T1000 (cell line): ENCODE measurements at places on chromosomes 5 and 9.
A peak's percentile ranks its signal among the peaks of the same experiment; 100 is the strongest.

DNA sequence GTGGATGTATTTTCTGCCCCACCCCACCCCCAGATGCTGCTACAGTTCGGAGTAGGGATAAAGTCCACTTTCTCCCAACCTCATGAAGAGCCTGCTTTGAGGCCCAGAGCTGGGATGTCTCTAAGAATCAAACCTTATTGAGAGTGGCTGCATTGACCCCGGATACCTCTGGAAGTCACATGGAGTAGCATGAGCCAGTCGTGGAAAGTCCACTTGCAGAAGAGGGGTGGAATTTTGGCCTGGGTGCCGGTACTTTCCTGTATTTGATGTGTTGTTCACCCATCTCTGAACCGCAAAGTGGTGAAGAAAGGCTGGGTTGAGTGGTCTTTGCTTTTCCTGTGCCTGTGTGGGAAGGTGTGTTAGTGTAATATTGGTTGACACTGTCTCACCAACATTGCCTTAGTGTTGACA lies 3.7 kb downstream of the OTULIN start:
- no peak for DNase-seq

GRCh38 chr5:31753700-31754357 lies 114.9 kb downstream of the PDZD2 start:
- no peak for DNase-seq

- DNase-seq, result no peak
These were observed 12.5 kb downstream of the WNT8A start for GRCh38 chr5:138096363-138096762.

DNA sequence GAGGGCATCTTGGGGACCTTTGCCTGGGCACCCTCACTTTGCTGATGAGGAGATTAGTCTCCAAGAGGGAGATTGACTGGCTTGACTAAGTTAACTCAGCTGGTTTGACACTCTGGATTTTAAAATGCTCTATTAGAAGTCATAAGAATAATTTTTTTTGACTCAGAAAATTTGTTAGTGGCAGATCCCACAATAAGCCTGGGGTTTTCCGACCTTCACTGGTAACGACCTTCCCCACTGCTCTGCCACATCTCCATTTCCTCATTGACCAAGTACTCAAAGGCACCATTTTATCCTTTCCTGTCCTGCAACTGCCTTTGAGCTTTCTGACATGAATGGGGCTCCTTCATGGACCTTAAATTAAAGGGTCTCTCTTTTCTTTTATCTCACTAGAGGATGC lies 67.0 kb downstream of the ARHGEF28 start:
- DNase-seq, result no peak

GRCh38 chr9:7394002-7394774 lies 405.4 kb downstream of the DMAC1 start:
- DNase-seq, result no peak

DNA sequence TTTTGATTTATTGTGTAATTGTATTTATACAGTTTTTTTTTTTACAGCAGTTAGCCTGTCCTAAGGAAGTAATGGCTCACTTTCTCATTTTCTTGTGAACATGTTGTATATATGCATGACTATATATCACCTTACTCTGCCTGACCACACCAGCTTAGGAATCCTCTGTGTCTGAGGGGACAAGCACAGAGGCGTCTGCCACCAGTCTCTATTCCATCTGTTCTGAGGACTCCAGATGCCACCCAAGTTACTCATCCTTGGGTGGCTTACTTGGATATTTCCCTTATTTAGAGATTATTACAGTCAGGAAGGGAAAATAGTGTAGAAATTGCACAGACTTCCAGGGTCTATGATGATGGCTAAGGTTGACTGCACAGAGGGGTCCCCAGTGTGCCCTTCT lies 256.3 kb upstream of the C9orf72 start:
- no peak for DNase-seq

- no peak for DNase-seq
These were observed 443.9 kb downstream of the TLE1 start for GRCh38 chr9:81245254-81245956.

GRCh38 chr9:78932849-78933627 lies 636.1 kb downstream of the PSAT1 start:
- DNase-seq, result no peak

DNA sequence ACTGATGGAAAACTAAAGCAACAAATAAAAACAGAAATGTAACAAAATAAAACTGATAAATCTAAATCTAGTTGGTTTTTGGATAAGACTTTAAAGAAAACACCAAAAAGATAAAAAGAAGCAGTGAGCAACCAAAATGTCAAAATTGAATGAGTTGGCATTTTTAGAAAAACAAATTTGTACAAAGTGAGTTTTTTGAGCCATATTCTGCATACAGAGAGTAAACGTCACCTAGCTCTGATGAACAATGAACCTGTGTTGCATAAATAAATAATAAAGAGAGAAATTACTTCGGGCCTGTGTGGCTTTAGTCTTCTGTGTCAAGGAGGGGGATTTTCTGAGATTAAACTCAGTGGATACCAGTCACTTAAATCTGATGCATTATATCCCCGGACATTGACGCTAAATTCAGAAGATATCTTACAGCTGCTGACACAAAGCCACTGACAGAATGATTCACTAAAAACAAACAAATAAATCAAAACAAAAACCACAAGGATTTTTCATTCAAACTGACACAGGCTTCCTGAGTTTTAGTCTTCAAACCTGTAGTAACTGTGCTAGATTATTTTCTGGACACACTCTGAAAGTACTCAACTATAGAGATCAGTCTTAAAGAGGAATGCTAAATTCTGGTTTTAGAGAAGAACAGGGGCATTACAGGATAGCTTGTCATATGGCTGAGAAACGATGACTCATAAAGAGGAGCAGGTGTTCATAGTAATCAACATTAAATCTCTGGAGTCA lies 403.5 kb upstream of the ST8SIA4 start:
- no peak for DNase-seq

DNA sequence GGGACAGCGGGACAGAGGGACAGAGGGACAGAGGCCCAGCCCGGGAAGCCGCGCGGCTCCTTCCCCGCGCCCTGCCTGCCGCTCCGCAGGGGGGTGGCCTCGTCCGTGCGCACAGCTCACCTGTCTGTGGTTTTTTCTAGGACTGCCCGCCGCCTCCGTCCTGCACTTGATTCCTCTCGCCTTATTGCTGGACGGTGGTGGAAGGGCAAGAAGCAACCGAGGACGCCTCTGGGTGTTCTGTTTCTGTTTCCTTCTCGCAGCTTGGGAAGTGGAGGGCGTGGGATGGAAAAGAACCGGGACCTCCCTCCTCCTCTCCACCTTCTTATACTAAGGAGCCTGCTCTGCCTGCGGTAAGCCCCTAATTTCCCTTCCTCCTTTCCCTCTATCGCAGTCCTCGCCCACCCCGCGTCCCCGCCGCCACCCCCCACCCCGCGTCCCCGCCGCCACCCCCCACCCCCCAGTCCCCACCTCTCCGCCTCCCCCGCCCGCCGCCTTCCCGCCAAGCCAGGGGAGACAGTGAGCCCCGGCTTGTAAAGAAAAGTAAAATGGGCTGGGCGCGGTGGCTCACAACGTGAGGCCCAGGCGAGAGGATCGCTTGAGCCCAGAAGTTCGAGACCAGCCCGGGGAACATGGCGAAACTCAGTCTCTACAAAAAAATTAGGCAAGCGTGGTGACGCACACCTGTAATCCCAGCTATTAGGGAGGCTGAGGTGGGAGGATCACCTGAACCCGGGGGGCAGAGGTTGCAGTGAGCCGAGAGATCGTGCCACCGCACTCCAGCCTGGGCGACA lies 9.6 kb upstream of the FLT4 start:
- no peak for DNase-seq

GRCh38 chr5:129125819-129126218 lies 31.3 kb downstream of the ISOC1 start:
- no peak for DNase-seq

- no peak for DNase-seq
These were observed 2.0 kb downstream of the KCNN2 start for GRCh38 chr5:114363837-114364236.

- DNase-seq, result peak; percentile 6
These were observed 439.3 kb downstream of the DTWD2 start for GRCh38 chr5:118548761-118549720.

DNA sequence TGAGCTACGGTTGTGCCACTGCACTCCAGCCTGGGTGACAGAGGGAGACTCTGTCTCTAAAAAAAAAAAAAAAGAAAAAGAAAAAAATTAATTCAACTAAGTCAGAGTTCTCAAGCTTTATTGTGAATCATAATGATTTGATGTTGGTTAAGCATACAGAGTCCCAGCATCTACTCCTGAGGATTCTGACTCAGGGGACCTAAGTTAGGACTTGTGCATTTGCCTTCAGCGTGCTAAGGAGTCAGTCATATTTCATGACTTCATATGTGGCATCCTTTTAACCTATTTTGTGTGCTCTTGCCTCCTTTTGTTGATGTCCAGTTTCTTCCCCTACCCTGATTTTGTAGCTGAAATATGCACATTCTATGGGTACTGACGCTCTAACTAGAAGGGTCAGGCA lies 2.9 kb downstream of the MYOZ3 start:
- DNase-seq, result no peak

GRCh38 chr9:127129073-127129717 lies 6.8 kb upstream of the ANGPTL2 start:
- DNase-seq, result no peak

DNA sequence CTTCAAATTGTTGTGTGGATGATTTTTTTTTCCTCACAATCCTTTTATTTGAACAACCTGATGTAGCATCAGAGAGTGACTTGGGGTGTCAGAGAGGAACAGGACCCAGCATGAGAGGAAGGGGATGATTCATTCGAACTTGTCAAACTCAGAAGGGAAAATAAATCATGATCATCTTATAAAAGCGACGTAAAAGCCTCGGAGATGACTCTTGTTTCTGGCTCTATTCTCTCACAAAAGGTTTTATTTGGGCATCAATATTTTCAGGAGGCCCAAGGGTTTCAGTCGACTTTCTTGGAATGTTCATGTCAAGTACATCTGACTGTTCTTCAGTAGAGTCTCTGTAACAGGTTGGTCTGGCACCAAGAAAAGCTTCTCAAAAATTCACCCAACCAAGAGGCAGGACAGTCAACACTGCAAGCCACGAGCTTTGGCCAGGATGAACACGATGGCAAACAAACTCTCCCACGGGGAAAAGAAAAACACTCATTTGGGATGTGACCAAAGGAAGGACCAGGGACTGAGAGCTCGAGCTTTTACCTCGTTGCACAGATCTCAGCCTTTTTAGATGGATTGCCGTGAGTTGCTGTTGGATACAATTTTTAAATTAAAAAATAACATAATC lies 55.1 kb downstream of the ANKH start:
- DNase-seq, result no peak

DNA sequence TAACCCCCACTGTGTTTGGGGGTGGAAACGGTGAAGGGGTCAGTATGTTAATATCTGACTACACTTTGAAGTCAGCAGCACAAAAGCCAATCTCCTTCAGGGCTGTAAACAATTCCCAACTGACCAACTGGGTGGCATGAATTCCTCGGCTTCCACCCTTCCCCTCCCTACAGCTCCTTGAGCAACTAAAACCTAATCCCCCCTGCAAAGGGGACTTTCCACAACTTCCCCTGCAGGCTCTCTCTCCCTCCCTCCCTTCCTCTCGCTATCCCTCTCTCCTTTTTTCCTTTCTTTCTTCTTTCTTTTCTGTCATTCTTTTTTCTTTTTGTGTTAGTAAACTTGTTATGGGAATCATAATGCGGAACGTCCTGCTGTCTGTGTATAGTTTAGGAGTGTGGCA lies 65.1 kb upstream of the PTCH1 start:
- DNase-seq, result no peak

GRCh38 chr5:91443023-91443422 lies 59.9 kb upstream of the ARRDC3 start:
- no peak for DNase-seq

DNA sequence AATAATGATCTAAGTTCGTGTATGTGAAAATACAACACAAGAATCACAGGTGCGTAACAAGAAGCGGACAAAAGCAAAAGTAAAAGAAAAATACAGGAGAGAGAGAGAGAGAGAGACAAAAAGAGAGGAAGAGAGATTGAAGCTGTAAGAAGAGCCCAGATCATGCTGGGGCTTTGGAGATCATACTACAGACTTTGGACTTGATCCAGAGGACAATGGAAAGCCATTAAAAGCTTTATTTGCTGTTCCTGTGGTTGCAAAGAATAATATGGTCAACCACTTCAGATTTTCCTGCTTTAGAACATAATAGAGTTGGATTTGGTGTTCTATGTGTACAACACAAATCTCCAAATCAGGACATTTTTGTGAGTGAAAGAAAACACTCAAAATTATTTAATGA lies 561.4 kb downstream of the CAAP1 start:
- no peak for DNase-seq

- DNase-seq, result peak; percentile 36
These were observed 82.8 kb downstream of the DCP2 start for GRCh38 chr5:113059232-113060040.

- no peak for DNase-seq
These were observed 94.2 kb downstream of the WNK2 start for GRCh38 chr9:93278144-93278543.

- DNase-seq, result no peak
These were observed 357.2 kb downstream of the ZSWIM6 start for GRCh38 chr5:61689153-61689846.

DNA sequence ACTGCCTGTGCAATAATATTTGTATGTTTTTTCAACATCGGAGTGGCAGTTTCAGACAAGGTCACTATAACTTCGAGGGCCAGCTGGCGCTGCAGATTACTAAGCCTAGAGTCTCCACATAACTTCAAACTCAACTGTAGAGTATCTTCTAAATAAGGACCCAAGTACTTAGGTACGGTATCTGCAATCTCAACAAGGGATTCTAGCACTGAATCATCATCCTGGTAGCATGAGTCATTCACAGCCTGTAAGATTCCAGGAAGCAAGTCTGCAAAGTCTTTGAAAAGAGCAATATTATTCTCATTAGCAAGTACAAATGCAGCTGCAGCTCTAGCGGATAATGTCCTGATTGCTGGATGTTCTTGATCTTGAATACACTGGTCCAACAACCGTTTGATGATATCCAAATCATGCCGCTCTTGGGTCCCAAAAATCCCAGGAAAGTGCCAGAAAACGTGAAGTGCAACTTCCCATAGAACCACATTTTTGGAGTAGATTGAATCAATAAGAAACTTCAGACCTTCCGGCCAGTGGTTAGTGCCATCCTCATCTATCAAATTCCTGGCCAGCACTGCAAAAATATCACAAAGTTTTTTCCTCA lies 654 bp downstream of the RANBP6 start:
- DNase-seq, result no peak
